Fibroblast of skin of right quadriceps (primary cell): ENCODE measurements at places on chromosomes 5 and 9.
A peak's percentile ranks its signal among the peaks of the same experiment; 100 is the strongest.

- DNase-seq, result peak; percentile 89
Measured at GRCh38 chr5:157370967-157371366, 89.0 kb upstream of the NIPAL4 start.

DNA sequence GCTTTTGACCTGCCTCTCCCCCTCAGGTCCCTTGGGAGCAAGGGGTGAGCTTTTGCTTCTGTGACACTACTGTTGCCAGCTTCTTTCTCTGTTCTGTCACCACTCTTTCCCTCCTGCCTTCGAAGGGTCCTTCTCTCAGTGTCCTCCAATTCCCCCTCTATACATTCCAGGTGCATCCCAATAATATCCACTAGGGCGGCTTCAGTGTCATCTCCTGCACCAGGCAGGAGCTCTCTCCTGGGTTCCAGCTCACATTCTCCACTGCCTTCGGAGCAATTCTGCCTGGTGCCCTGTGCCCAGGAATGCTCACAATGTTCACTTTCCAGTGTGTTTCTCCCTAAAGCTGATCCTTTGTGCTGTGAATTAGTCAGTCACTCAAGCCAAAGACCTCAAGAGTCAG is 83.9 kb upstream of the CXCL14 start:
- DNase-seq, result no peak

- DNase-seq, result peak; percentile 26
Measured at GRCh38 chr5:128535251-128535650, 2.8 kb downstream of the FBN2 start.

DNA sequence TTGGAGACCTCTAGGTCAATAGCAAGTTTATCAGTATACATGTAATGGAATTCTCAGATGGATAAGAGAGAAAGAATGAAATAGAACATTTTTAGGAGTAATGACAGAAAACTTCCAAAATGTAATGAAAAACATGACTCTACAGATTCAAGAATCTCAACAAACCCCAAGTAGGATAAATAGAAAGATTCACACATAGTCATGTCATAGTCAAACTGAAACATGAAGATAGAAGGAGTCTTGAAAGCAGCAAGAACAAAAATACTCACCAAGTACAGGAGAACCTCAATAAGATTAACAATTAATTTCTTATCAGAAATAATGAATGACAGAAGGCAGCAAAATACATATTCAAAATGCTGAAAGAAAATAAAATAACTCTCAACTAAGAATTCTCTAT is 164.5 kb downstream of the SPATA31D1 start:
- no peak for DNase-seq

GRCh38 chr5:145283141-145283810 is 551.9 kb downstream of the PRELID2 start:
- DNase-seq, result peak; percentile 3

- DNase-seq, result no peak
Measured at GRCh38 chr5:132211787-132212186, 15.9 kb downstream of the P4HA2 start.

DNA sequence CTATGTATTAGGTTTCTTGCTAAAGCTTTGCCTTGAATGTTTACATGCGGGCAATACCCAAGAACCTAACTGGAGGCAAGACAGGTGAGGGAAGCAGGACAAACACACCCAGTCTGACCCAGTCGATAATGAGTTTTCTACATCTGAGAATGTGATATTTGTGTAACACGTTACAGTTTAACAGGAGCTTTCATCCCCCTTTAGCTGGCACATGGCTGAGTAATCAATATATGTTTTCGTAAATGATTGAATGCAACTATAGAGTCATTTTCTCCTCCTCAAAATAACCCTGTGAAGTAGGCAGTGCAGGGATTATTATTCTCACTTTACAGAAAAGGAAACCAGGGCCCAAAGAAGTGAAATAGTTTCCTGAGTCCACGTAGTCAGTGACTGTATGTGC is 84.7 kb upstream of the HTR4 start:
- DNase-seq, result no peak

DNA sequence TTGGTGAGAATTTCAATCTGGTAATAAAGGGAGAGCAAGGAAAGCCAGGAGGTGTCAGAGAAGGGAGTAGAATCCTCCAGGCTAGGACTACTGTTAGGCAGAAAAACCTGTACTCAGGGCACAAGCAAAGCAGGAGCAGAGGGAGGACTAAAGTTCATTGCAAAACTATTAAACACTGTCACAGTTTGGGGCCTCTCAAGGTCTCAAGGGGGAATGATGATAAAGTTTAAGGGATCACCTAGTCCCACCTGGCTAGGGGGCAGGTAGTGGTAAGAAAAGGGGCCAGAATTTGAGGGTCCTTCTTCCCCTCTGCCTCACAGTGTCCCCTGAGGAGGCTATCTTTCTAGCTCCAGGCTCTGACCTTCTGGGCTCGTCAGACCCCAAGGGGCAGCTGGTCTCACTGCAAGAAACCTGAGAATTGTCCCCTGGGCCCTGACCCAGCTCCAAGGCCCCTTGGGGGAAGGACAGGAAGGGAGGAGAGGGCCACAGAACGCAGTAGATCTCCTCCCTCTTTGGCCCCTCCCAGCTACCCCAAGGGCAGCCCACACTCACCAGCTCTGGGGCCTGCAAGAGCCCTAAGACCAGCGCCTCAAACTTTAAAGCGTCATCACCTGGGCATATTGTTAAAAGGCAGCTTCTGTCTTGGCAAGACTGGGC is 974 bp downstream of the CCDC69 start:
- no peak for DNase-seq

DNA sequence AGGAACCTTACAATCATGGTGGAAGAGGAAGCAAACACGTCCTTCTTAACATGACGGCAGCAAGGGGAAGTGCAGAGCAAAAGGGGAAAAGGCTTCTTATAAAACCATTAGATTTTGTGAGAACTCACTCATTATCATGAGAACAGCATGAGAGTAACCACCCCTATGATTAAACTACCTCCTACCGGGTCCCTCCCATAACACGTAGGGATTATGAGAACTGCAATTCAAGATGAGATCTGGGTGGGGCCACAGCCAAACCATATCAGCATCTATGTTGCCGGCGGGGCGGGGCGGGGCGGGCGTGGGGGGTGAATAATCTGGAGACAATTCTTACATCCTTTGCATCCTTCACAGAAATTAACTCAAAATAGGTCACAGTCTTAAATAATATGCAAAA is 58.8 kb upstream of the GFPT2 start:
- no peak for DNase-seq

DNA sequence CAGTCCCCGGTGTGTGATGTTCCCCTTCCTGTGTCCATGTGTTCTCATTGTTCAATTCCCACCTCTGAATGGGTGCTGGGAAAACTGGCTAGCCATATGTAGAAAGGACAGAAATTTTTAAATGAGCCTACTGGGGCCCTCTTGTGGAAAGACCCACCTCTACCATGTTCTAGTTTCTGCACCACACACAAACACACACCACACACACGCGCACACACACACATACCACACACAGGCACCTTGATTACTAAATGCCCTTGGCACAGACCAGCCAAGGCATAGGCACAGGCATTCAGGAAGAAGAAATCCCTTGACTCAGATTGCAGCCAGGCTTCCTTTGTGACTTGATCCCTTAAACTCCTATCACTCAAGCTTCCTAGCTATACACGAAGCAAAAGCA is 60.5 kb downstream of the SIL1 start:
- peak; percentile 20 for DNase-seq

DNA sequence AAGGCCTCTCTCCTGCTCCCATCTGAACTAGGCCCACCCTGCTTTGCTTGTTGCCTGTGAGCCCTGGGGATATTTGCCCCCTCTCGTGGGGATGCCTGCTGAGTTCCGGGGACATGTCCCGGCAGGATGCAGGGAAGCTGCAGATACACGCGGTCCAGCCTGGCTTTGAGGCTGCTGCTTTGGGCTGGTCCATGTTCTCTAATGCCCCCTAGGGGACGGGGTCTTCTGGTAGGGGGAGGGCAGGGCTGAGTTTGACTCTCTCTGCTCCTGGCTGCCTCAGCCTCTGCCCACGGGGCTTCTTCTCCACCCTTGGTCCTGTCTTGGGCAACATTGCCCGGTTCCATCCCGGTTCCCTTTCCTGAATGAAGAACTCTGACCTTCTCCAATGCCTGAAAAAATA is 84.9 kb upstream of the ASS1 start:
- no peak for DNase-seq

- DNase-seq, result no peak
Measured at GRCh38 chr5:119031905-119032304, 39.0 kb upstream of the DMXL1 start.

DNA sequence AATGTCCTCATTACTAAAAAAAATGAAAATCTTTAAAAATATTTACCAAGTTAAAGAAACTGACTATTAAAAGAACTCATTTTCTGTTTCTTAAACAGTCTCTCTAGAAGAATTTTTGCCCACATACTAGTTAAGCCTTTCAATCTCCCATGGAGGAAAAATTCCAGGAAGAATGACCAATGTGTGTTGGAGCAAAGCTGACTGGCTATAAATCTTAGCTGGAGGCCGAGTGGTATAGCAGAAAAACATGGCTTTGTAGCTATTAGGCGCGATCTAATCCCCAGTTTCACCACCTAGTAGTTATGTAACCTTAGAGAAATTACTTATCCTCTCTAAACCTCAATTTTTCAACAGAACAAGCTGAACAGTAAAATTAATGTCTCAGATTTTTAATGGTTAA is 135.5 kb upstream of the PRLR start:
- peak; percentile 37 for DNase-seq

DNA sequence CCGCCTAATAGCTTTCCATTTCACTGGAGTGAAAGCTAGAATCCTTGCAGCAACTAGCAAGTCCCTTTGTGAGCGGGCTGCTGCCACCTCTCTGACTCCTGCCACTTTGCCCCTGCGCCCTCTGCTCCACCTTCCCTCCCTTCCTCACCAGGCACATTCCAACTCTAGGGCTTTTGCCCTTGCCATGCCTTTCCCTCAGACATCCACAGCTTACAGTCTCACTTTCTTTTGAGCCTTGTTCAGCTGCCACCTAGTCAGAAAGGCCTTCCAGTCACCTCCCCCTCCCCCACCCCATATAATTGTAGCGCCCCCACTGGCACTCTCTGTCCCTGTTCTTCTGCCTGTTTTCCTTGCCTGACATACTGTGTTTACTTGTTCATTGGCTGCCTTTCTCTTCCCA is 31.0 kb downstream of the CYSTM1 start:
- no peak for DNase-seq

DNA sequence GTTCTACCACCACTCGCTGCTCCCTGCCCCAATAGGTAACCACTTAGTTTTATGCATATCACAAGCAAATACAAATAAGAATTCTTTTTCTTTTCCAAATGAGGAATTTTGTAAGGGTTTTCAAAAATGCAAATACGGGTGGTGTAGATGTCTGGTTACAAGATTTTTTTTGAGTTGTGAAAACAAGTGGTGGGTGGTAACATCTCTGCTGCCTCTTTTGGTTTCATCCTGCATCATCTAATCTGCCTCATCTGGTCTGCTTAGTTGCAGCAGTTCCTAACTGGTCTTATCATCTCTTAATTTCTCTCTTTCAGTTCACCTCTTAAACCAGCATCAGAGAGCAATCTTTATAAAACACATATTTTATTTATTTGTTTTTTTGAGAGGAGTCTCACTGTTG is 5.3 kb downstream of the NFX1 start:
- no peak for DNase-seq

DNA sequence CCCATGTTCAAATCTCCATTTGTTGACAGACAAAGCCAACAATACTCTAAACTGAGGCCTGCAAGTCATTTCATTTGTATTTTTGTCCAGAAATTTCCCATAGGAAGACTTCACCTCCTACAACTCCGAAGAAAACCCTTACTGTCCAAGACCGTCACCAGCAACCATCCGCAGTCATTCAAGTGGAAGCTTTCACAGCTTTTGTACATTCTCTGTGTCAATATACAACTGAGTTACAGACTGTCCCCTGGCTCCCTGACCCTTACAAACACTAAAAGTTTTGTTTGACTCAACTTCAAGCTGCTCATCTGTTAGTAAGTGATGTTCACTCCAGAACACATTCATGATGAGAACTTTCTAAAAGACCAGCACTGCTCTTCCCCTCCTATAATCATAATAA is 210.1 kb downstream of the DEPDC1B start:
- no peak for DNase-seq

GRCh38 chr5:110275878-110276277 is 450.6 kb downstream of the TMEM232 start:
- DNase-seq, result no peak

- DNase-seq, result no peak
Measured at GRCh38 chr5:174692381-174692780, 32.0 kb upstream of the MSX2 start.

GRCh38 chr5:119312403-119312802 is 43.4 kb upstream of the TNFAIP8 start:
- no peak for DNase-seq

GRCh38 chr5:56513141-56513540 is 280.0 kb upstream of the ANKRD55 start:
- DNase-seq, result no peak

- DNase-seq, result no peak
Measured at GRCh38 chr5:173680660-173681242, 64.3 kb upstream of the BOD1 start.

DNA sequence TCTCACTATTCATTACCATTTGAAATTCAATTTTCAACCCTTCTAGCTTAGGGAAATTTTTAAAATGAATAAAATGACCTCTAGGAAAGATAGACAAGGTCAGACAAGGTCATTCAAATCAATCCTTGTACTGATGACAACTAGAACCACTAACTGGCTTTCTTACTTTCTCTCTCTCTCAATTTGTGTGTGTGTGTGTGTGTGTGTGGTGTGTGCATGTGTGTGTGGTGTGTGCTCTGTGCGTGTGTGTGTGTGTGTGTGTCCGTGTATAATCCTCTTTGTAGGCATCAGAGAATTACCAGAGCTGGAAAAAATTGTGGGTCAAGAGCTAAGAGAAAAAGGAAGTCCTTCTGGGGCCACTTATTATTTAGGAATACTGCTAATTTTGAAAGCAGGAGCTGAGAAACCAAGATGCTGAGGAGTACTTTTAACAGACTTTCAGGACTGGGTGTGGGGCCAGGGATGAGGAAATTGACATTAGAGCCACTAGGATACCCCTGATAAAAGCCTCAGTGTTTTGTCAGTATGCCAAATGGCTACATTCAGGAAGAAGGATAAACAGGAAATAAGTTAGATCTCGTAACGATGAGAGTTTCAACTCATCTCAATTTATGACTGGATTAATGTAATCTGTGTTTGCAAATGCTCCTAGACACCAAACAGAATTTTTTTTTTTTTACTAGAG is 723.3 kb downstream of the CETN3 start:
- DNase-seq, result peak; percentile 34

- no peak for DNase-seq
Measured at GRCh38 chr5:149617760-149618306, 36.5 kb downstream of the ARHGEF37 start.

- no peak for DNase-seq
Measured at GRCh38 chr5:138038826-138039225, 5.9 kb upstream of the FAM13B start.

GRCh38 chr5:175284806-175285205 is 159.2 kb downstream of the DRD1 start:
- DNase-seq, result no peak

DNA sequence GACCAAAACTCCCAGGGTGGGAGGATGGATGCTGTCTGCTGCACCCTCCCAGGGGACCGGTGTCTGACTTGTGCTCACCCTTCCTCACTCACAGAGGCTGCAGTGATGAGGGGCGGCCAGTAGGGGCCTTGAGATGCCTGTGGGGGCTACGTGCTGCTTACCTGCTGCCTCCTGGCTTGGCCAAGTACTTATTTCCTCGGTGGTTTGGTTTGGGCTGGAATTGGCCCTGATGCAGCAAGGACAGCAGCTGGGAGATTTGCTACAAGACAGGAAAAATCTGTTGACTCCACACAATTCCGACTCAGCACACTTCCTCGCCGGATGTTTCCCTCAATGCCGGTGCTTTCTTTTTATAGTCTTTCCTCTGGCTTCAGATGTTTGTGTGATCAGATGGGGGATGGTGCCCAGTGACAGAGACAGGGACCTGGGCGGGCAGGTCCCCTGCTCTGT is 6.6 kb downstream of the PCDH12 start:
- no peak for DNase-seq
